ENCODE measurements at places on chromosomes 2 and 18.

DNA sequence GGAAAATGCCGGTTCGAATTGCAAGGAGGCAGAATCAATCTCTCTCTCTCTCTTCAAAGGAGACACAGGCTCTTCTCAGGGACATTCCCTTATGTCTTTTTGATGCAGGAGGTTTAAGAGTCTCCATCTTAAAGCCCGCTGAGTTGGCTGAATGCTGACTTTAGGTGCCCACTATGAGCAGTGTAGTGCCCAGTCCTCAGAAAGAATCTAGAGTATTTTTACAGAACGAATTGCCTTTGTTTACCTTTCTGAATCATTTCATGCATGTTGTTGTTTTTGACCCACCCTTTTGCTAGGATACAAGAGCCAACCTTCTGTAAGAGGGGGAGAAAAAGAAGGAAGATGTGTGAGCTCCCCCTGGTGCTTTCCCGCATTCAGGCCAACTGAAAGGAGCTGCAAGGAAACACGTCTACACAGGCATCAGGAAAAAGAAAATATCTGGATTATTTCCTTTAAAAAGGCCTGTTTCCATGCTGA, 193.5 kb upstream of the TCF4 start:
- peak; percentile 84 for DNase-seq

DNA sequence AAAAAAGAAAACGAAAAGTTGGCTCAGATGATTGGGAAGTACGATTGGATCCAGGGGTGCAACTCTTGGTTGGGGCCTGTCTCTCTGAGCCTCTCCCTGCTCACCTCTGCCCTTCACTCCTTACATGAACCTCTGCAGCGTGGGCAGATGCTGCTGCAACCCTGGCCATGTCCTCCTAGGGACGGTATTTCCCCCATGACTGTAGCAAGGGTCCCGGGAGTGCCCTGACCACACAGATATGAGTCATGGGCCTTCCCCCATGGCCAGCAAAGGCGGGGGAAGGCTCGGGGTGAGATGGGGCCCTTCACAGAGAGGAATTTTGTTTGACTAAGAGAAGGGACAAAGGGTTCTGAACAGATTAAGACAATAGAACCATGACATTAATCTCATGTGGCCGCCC, 129.0 kb downstream of the NCK2 start:
- DNase-seq, result peak; percentile 75

- DNase-seq, result no peak
These were observed 154.0 kb downstream of the TRIB2 start for GRCh38 chr2:12870692-12871091.

- DNase-seq, result no peak
These were observed 706.0 kb downstream of the KCNJ3 start for GRCh38 chr2:155404433-155405002.

GRCh38 chr2:120540719-120541552, 194.7 kb upstream of the GLI2 start:
- DNase-seq, result no peak

- no peak for DNase-seq
These were observed 158.3 kb downstream of the EML6 start for GRCh38 chr2:54881759-54882158.

GRCh38 chr18:55866886-55867285, 278.9 kb upstream of the TCF4 start:
- DNase-seq, result no peak

DNA sequence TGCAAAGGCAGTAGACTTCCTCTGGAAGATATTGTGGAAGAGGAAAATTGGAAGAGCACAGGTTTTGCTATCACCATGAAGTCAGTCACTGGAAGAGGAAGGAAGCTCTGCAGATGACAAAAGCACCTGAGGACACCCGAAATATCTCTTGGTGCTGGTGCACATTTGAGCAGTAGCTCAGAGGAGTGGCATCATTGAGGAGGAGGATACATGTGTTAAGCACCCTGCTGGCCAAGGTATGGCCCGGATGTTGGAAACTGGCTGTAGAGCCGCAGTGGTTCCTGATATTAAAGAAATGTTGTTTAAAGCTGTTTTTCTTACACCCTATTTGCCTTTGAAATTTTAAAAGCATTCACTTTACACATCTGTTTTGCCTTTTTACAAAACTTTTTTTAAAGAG, 32.7 kb upstream of the SCYGR2 start:
- DNase-seq, result no peak

GRCh38 chr18:39072970-39073369, 1507.4 kb upstream of the CELF4 start:
- no peak for DNase-seq

- no peak for DNase-seq
These were observed 19.2 kb upstream of the SLC8A1 start for GRCh38 chr2:40470822-40471813.

DNA sequence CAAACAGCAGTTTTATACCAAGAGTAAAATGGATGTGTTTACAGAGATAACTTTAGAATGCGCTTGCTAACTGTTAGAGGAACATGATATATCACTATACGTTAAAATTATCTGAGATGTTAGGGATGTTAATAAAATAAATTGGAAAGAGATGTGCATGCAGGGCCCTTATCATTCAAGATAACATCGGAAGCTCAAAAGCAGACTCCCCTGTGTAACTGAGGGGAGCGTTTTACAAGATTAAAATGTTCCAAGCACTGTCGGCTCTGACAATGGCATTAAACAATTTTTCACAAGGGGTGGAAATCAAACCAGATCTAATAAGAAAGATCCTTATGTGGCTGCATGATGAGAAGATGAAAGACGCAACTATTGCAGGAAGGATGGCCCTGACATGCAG, 53.3 kb upstream of the DCC start:
- no peak for DNase-seq

DNA sequence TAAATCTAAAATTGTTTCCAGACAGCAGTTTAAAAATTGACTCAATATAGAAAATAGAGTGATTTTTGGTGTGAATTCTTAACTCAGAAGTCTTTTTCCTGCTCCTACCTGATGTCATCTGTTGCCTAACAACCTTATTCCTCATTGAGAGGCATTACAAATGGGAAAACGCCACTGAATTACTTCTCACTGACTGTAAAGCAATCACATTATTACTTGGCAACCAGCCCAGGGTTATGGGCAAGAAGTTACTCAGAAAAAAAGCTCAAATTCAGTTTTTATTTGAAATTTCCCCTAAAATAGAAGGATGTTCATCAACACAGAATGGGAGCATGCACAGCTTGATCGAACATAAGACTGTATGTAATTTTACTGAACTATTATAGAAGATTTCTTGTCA, 201.8 kb upstream of the GULP1 start:
- peak; percentile 63 for DNase-seq

DNA sequence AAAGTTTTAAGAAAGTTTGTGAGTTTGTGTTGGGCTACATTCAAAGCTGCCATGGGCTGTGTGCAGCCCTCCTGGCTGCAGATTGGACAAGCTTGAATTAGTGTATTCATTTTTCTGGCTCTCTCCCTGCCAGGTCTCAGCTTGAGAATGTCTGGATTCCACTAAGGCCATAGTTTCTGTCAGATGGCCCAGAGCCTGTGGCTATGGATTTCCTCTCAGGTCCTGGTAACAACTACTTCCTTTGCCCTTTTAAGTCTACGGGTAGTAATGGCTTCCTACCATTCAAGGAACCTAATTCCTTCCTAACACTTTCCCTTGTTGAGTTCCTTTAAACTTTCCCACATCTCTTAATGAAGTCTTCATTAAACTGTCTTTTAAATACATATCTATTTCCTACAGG, 24.3 kb upstream of the PSMD14 start:
- peak; percentile 8 for DNase-seq

DNA sequence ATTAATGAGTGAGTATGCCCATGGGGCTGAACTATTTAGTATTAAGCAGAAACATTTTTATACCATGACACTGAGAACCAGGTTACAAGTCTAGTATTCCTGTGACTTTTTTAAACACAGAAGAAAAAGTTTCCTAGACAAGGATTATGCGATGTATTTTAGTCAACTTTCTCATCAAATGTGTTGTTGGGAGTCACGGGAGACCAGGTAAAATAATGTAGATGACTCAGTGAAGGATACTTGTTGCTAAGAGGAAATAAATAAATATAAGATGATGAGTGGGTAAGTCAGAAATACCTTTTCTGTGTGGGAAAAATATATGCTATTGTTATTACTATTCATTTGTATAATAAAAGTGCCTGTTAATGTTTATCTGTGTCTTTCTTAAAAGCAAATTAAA, 23.4 kb downstream of the MBD5 start:
- no peak for DNase-seq

- peak; percentile 56 for DNase-seq
These were observed 3.5 kb upstream of the FHOD3 start for GRCh38 chr18:36294031-36294430.

DNA sequence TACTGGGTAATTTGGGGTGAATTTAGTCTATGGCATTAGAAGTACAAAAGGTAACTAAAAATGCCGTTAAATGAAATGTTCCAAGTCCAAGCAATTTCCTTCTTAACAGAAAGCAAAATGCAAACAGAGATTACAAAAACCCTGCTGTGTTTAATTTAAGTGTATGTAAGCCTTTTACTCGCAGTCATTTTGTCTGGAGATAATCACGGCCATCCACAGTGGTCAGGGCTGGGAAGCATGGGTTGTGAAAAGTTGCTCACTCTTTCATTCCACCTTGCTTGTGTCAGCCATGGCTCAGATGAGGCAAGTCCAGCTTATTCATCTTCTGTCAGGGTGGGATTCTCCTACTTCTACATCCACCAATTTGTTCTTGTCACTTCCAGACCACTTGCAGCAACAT, 983.6 kb upstream of the ZEB2 start:
- DNase-seq, result peak; percentile 3

DNA sequence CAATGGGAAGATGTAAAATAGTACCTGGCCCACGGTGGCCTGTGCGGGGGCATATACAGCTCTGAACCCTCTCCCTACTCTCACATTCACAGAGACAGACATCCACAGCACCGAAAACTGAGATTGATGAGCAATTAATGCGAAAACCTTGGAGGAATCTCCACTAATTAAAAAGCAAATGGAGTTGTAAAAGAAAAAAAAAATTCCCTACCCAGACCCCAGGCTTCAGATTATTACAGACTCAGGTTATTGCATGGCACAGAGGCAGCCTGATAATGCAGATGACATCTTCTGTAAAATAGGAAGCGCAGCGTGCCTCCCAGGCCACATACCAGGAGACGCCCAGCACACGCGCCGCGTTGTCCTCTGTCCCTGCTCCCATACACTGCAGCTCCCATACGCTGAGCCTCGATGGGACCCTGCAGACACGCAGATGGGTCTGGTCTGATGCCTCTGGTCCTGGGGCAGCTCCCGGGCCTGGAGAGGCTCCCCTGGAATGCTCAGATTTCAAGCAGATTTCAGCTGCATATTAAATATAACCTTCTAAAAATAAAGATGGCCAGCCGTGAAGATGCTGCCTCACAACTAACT, 496.1 kb upstream of the MYT1L start:
- no peak for DNase-seq

GRCh38 chr18:47528343-47528742, 276.9 kb upstream of the SKOR2 start:
- DNase-seq, result no peak

DNA sequence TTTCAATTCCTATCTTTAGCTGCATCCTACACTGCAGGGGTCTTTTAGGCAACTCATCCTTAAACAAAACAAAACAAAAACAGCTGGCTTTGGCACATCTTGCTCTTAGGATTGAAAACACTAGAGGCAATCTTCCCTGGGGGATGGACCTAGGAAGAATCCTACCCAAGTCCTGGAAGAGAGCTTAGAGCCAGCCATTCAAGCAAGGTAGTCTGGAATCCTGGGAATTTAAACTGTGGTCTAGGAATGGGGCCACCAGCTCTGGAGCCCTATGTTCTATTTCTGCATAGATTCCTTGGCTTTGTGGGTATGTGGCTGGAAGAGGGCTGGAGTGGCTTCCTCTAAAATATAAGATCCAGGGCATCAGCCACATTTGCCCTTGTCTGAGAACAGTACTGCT, 27.7 kb downstream of the MYL1 start:
- DNase-seq, result no peak

GRCh38 chr2:232541195-232541960, 1.9 kb downstream of the CHRNG start:
- no peak for DNase-seq

DNA sequence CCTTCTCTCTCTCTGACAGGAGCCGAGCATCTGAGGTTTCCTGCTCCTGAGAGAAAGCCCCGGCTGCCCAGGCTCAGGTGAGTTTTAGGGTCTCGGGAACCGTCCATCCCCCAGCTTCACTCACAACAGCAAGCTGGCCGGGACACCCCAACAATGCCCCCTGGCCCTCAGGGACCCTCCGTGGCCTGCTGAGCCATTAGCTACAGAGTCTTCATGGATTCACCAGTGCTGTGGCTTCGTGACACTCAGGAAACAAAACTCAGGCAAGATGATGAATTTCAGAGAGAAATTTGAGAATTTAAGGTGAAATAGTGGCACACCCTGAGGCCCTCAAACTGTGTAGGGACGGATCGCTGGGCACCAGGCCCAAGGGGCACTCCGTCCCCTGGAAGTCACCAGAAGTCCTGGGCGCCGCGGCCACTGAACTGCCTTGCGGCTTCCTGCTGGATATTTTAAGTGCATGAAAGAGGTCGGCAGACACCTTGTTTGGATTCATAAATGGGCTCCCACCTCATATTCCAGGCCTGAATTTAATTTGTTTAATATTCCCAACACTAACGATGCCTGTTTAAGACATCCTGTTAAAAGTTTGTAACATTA, 368.3 kb upstream of the SALL3 start:
- DNase-seq, result no peak

DNA sequence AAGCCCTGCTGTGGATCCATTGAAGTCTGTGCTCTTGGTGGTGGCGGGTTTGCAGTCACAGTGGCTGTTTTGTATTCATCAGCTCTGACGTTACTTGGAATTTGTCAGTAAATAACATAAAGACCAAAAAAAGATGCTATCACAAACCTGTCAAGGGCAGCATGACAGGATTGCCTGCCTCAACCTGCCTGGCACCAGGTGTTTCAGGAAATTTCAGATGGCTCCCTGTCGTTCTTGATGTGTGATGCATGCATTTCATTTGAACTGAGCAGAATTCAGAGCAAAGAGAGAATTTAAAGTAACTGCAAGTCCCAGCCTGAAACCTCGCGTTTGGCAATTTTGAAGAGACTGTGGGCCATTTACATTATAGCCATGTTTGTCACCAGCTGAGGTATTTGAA, 50.3 kb upstream of the EPC2 start:
- DNase-seq, result no peak

GRCh38 chr18:43661570-43661969, 384.3 kb upstream of the SYT4 start:
- peak; percentile 79 for DNase-seq

DNA sequence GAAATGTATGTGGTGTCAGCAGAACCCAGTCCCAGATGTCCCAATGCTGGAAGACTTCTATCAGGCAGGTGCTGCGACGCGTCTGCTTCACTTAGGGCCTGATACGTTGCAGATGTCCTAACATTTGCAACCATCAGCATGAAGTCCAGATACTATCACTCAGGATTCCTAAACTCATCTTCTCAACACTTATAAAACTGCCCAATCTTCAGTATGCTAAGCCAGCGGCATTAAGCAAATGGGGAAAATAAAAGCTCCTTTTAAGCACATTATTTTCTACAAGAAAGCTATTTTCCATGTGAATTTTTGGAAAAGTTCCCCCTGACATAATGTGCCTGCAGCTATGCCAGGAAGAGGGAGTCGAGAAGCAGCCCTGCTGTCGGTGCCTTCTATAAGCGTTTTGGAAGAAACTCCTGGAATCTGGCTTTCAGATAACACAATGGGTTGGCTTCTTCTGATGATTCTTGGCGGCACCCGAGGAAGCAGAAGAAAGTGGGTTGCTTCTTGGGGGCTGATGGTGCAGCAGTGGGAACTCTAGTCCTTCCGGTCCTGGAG, 60.7 kb upstream of the ITGA6 start:
- no peak for DNase-seq

GRCh38 chr2:47503481-47504070, 100.6 kb downstream of the MSH2 start:
- no peak for DNase-seq
